Frontal cortex (tissue), 4 donors: ENCODE measurements at places on chromosomes 2 and 18. TPM values are rescaled to one million over a fixed set of nuclear protein-coding genes. Genes with fewer than 3 reads are reported as not detected.

The RNASEH1 gene
- total RNA-seq = 20.8 TPM

The DSG4 gene
- total RNA-seq = under 0.01 TPM

The BUB1 gene
- 6.9 TPM for total RNA-seq

The CWC22 gene
- 26.1 TPM for total RNA-seq

The ACADL gene
- total RNA-seq = 8.2 TPM

The TMEM169 gene
- total RNA-seq = 23.2 TPM
